Ureter (tissue), 1 donor: ENCODE measurements at places on chromosomes 5 and 9. TPM values are rescaled to one million over a fixed set of nuclear protein-coding genes. Genes with fewer than 3 reads are reported as not detected.

GRCh38 chr5:133749331-133749985 lies 137.1 kb upstream of the FSTL4 start:
- no peak for DNase-seq

DNA sequence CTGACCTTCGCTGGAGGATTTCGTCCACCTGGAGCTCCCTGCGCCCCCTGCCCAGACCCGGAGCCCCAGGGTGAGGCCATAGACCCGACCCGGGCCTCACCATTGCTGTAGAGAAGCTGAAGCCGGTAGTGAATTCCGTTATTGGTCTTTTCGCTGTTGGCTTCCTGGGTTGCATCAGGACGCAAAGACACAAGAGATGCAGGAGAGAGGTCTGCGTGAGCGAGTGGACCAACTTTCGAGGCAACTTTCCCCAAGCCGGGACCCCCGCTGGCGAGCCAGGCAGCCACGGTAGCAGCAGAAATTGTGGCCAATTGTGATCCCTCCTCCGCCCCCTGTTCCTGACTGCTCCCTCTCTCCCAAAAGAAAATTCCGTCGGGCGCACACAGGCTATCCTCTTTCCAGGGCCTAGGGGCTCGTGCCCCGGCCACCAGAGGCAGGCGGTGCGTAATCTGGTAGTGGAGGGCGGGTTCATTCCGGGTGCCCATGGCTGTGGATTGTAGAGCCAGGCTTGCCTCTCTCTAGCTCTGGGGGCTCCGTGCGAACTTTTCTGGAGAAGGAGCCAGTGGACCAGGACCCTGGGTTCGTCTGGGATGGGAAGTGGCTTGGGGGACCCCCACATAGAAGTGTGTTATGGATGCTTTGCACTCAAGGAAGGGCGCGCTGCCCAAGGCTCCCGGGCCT lies 3.3 kb downstream of the EBF1 start:
- DNase-seq, result no peak

DNA sequence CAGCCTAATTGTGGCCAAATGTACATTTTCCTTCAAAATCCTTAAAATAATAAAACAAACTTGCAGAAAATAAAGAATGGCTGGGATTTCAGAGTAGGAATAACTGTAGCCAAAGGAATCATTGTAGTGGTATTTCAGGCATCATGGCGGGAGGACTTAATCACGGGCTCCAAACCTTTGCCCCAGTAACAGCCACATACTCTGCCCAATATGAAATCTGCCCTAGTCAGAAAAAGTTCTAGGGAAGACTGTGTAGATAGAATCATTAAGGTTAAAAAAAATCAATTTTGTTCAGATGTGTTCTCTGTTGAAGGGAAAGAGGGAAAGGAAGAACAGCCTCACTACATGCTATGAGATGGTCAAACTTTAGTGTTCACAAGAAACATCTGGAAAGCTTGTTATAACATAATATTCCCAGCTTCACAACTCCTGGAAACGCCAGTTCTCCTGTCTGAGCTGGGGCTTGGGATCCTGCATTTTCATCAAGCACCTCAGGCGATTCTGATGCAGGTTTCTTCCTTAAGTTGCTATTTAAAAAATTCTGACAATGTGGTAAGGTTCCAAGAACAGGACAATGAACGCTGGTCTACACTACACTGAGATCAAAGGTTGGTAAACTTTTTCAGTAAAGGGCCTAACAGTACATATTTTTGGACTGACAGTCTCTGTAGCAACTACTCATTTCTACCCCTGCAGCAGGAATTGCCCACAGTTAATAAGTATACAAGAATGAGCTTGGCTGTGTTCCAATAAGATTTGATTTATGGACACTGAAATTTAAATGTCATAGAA lies 87.9 kb downstream of the CEMIP2 start:
- DNase-seq, result no peak

DNA sequence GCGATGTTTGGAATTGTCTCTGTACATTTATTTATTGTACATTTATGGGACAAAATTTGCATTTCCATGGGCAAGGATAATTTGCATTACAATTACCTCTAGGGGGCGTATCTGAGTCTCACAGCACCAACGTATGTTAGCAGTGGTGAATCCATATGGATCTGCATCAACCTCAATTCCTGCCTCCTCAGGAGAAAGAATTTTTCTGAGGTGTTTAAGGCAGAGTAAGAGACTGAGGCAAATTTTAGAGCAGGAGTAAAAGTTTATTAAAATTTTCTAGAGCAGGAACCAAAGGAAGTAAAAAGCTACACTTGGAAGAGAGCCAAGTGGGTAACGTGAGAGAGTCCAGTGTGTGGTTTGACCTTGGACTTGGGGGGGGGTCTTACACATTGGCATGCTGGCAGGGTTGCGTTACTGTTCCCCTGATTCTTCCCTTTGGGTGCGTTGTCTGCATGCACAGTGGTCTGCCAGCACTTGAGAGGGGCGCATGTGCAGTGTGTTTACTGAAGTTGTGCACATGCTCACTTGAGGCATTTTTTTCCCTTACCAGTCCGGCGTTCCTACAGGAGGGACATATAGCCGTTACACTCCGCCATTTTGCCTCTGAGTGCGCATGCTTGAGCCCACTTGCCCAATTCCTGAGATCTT lies 21.0 kb upstream of the RAB14 start:
- no peak for DNase-seq

- no peak for DNase-seq
These were observed 145.9 kb upstream of the TLE4 start for GRCh38 chr9:79425840-79426239.

GRCh38 chr5:131081913-131082488 lies 83.1 kb downstream of the HINT1 start:
- DNase-seq, result no peak

DNA sequence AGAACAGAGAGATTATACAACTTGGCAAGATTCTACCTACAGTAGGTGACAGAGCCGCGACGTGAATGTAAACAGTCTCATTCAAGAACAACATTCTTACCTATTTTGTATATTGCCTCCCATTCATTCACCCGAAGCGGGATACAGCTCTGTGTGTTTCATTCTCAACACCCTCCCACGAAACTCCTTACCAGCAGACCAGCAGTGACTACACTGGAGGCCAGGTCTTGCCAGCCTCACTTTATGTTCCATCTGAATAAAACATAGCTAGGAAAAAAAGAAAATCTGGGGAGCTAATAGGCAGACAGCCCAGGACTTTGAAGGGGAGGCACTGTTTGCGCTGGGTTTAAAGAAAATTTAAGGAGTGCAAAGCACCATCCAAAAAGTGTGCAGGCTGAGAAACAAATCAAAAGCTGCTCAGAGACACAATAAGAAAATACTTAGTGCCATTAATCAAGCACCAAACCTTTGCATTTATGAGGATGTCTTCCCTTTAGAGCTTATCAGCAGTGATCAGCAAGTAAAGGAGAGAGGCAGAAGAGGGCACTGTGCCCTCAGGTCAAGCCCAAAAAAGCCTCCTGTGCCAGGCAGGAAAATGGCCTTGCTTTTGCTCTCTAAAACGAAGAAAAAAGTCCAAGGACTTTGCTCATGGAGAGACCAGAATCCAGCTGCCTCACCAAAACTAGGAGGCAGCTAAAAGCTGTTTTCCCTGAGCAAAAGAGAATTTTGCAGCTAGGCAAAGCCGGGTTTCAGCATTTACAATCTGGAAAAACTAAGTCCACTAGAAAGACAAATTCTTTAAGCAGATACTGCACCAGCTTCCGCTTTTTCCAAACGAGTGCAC lies 295.1 kb downstream of the BNC2 start:
- DNase-seq, result no peak

DNA sequence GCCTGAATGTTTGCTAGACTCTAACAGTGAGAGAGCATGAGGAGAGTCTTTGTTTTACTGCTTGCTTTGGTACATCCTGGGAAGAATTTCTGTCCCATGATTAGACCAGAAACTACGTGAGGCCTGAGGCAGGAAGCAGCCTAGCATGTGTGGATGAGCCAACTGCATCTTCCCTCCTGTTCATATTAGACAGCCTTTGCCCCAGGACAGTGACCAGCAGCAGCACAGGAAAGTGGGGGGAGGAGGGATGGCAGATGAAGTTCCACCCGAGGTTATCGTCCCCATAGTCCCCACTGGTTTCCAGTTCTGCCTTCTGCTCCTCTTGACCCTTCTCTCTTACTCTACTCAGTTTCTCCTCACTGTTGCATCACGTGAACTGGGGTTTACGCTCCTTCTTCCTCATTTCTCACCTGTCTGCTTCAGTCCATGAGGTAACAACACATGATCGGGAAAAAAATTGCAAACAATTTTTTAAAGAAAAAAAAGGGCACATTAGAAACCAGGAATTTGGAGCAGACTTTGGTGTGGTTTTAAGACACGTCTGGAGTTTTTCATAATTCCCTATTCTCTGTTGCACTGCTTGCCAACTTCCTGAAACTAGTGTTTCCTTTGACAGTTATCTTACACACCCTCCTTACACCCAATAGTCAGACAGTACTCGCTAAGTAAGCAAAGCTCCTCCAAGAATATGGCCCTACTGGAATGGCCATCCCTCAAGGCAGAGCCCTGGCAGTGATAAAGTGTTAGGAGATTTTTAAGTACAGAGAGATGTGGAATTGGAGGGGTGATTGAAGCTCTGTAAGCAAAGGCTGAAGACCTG lies 84.1 kb downstream of the SNX18 start:
- DNase-seq, result no peak

DNA sequence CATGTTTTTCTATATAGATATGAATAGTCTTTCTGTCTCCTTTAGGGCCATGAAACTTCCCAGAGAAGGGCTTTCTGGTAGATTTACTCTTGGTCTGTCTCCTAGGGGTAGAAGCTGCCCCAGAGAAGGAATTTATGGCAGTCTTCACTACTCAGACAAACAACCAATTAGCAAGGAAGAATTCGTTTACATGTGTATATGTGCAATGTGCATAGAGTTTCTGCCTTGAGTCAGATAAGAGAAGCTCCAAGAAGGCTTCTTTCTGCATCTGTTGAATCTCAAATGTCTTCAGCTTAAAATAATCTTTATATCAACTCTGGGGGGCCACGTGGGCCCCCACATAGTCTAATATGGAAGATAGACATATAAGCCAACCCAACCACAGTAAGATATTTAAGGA lies 7.6 kb upstream of the CLINT1 start:
- no peak for DNase-seq

The LURAP1L gene
- total RNA-seq, result 6.6 TPM

The TMEM141 gene
- total RNA-seq, result 80.8 TPM

The DMRT3 gene
- not detected for total RNA-seq

The RNF208 gene
- total RNA-seq, result 6.5 TPM
